ENCODE measurements at places on chromosomes 7 and 10.

DNA sequence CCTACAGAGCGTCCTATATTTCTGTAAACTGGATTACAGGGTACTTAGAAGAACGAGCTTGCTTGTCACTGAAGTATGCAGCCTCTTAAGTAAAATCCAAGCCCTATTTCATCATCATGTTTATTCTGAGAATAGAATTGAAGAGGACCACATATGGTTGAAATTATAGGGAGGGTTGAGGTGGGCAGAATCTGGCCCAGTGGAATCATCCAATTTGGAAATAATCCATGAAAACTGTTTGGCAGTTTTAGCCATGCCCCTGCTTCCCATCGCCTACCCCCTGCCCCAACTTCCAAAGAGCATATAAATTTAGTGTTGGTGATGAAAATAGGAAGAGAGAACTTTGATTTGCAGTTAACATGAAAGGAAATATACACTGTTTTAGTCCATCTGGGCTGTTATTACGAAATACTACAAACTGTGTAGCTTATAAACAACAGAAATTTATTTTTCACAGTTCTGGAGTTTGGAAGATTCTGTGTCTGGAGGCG, 150.4 kb downstream of the PRKG1 start:
- DNase-seq, result no peak

DNA sequence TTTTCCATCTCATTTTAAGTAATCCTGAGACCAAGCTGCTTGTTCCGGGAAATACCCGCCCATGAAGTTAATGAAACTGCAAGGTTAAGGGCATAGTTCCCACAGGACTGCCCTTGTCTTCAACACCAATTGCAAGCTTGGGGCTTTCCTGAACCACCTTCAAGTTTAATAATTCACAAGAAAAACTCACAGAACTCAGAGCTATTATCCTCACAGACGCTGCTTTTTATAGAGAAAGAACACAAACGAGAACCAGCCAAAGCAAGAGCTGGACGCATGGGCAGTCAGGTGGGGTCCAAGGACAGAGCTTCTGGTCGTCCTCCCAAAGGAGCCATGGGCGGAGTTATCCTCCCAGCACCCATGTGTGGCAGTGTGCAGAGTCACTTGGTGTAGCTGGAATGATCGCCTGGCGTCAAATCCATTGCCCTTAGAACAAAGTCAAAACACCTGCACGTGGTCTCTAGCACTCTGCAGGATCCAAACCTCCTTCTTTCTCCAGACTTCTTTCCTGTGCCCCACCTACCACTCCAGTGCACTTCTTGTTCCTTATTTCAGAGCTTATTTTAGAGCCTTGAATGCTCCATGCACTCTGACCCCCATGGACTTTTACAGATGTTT, 56.7 kb downstream of the SNX10 start:
- no peak for DNase-seq

DNA sequence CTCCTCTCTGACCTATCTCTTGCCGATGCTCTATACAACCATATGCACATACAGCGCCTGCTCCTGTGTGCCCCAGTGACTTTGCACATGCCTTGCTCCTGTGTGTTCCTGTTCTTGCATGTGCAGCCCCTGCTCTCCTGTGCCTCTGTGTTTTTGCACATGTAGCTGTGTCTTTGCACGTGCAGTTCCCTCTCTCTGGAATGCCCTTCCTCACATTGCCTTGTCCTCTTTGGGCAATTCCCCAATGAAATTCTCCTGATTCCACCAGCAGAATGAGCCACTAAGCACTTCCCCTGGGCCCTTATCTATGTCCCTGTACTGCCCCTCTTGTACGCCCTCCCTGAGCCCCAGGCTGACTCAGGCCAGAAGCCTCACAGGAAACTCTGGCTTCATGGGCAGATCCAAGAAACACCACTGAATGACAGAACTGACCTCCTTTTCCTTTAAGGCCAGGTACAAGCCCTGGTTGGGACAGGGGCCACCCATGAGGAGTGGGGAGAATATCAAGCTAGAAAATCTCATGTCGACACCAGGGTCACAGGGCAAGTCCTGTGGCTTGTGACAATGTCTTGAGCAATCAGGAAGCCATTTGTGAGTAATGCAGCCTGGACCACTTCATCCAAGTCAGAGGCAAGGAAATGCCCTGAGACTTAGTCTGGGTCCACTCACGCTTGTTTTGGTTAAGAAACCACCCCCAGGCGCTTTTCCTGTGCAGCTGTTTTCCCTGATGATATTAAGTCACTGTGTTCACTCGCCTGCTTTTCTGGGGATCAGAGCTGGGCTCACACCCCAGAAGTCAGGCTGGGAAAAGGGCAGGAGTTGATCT, 1.9 kb upstream of the ARHGAP22 start:
- DNase-seq, result no peak

DNA sequence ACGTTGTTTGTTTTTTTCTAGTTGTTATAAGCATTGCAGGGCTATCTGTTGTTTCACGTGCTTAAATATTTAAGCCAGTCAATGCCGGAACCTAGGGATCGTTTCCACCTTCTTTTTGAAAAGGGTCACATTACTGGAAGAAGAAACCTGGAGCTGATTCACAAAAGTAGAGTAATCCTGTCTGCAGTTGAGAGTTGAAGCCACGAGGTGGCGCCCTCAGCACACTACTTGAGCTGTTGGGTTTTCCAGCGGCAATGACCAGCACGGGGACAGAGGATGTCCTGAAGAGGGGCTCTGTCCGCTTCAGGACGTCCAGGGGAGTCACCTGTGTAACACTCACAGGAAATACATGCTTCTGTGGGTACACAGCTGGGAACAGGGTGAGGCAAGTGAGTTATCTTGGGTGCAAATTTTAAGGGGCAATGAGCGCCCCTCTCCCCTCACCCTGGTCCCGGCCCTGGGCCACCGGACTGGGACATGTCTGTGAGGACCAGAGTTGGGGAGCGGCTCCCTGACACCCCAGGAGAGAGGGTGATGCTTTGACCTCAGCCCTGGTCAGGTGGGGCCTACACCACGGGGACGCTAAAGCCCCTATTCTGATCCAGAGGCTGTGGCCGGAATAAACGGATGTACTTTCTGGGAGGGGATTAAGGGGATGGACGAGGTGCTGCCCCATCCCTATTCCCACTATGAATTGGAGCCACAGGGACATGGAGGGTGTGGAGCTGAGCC, 26.3 kb upstream of the WDFY4 start:
- no peak for DNase-seq

DNA sequence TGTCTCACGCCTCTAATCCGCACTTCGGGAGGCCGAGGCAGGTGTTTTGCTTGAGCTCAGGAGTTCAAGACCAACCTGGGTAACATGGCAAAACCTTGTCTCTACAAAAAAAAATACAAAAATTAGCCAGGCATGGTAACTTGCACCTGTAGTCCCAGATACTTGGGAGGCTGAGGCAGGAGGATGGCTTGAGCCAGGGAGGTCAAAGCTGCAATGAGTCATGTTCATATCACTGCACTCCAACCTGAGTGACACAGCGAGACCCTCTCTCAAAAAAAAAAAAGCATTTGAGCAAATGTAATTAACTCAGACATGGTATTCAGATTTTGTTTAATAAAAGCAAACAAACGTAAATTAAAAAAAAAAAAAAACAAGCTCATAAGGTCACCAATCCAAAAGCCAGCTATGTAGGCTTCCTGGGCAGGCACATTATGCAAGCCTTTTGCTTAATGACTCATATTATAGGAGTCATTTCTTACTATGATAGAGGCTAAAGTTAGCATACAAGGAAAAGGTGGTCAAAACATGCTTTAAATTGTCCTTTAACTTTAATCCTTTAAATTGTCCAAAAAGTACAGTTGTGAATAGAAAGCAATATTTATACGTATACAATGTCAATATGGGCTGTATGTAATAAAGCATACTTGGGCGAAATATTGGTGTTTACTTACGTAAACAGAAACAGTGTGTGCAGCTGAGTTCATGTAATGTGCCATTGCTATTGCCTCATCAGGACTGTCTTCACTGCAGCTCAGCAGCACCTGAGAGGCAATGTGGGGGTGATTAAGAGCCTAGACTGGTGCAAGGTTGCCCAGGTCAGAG, 13.0 kb downstream of the AKR1D1 start:
- DNase-seq, result no peak

DNA sequence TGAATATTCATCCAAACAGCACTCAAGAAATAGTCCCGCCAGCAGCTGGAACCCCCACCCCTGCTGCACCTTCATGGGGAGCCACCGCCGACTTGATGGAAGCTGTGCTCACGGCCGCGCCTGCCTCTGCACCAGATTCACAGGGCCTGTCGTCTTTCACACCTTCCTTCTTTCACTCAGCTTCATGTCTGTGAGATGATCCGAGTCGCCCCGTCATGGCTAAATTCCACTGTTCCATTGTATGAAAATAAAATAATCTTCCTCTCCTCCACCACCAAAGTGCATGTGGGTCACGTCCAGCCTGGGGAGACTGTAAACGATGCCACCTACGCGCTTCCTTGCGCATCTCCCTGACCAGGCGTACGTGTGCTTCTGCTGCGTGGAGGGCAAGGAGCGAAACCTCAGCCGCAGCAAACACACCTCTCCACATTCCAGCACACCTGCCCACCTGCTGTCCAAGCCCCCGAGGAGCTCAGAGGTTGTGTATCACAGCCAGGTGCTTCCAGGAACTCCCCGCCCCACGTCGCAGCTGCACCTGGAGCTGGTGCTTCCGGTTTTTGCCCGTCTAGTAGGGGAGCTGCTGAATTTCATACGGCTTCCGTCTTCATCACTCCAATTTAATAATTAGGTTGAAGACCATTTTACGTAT, 137.0 kb downstream of the PTPRN2 start:
- no peak for DNase-seq

GRCh38 chr10:127063762-127064161, 132.6 kb downstream of the INSYN2A start:
- no peak for DNase-seq

GRCh38 chr10:7302930-7303557, 107.8 kb downstream of the SFMBT2 start:
- no peak for DNase-seq

DNA sequence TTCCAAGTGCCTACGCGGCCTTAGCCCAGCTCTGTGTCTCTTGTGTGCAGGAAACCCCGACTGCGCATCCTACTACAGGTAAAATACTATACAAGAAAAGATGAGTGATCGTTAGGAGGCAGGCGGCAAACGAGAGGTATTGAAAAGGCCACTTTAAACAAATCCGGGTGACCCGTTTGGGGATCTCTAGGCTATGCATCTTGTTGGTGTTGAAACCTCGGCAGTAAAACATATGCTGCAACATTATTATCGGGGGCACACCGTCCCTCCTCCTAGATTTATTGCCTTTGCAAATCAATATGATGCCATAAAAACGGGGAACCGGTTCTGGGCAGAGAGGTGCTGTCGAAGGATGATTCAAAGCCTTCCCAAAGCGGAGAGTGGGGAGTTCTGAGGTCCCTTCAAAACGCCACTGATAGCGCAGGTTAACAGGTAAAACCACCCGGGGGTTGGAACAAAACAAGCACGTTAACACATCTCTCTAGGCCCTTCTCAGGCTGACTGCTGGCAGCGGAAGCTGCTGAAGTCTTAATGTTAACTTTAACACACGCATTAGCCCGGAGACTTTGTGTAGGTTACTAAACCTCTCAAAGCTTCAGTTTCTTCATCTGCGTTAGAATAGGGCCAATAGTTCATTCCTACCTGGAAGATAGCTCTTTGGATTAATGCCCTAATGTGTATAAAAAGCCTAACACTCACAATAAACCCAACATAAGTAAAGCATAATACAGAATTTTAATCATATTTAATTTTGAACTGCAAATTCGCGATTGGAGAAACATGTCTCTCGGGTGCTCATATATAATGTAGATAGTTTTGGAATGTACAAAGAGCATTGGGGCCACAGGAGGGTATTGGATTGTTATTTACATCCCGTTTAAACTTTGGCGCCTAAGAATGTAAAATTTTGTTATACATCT, 2.6 kb upstream of the TBX20 start:
- DNase-seq, result no peak

GRCh38 chr10:30172673-30173072, 113.3 kb upstream of the JCAD start:
- no peak for DNase-seq

- DNase-seq, result no peak
Observed at GRCh38 chr7:111765751-111766643, 203.7 kb upstream of the IMMP2L start.

DNA sequence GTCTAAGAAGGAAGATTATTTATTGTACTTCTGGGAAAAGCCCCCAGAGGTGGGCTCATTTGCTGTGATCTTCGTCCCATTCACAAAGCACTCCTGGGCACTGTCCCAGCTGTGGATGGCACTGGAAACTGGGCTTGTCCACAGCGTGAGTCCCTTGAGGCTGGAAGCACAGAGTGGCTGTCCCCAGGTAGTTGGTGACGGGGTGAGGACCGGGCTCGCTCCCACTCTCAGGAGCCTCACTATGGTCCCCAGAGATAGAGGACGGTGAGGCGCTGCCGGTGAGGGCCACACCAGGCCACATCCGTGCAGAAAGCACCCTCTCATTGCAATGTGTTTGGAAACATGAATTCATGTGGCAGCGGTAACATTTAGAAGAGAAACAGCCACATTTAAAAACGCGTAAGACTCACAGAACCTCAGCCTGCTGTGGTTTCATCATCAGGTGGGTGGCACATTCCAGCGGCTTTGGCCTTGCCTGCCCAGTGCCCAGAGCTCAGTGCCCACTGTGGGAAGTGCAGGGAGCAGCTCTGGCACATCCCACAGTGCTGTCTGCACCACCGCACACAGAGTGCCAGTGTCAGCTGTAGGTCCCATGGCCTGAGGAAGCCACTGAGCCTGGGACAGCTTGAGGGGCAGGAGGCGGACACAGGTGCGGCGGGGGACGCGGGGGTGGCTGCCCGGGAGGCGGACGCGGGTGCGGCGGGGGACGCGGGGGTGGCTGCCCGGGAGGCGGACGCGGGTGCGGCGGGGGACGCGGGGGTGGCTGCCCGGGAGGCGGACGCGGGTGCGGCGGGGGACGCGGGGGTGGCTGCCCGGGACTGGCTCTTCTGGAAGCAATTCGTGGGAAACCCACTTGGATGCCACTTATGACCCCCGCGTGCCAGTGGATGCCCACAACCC, 449.8 kb downstream of the DNAJB6 start:
- DNase-seq, result no peak

DNA sequence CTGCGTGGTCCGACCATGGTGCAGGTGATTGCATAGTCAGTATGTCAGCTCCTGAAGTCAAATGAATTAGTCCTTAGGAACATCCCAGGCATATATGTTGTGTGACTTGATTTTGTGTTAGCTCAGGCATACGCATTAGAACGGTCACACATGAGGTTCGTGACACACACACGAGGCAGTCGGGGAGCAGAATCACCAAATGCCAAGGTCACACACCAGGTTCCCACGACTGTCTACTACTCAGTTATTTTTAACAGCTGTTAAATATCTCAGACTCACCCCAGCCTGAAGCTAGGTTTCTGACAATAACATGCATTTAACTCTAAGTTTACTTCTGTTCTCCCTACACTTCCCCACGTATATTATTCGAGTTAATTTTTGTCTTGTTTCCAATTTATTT, 54.8 kb downstream of the DYNC2I1 start:
- DNase-seq, result no peak

DNA sequence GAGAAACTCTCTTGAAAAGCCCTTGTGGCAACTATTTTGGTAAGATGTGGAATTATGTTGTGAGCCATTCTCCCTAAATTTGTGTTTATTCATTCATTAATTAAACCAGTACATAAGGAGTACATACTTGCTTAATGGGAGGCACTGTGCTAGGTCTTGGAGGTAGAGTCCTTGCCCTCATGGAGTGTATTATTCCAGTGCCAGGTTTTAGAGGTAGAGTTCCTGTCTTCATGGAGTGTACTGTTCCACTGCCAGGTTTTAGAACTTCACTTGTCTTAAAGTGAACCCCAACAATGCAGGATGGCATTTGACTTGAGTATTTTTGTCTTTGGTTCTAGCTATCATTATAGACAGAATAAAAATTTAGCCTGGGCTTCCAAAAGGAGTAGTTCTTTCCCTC, 8.8 kb downstream of the MXI1 start:
- DNase-seq, result no peak

GRCh38 chr7:17302575-17303142, 4.2 kb downstream of the AHR start:
- no peak for DNase-seq

Measured in T-helper 22 cell (primary cell).